ENCODE measurements at places on chromosomes 7 and 10. TPM values are rescaled to one million over a fixed set of nuclear protein-coding genes. Genes with fewer than 3 reads are reported as not detected.

PAPSS2 gene
- 0.70 TPM for total RNA-seq

NKX2-3 gene
- not detected for total RNA-seq

SFRP5 gene
- 14.4 TPM for total RNA-seq

PRTFDC1 gene
- total RNA-seq = 3.1 TPM

ICA1 gene
- total RNA-seq = not detected

DNA sequence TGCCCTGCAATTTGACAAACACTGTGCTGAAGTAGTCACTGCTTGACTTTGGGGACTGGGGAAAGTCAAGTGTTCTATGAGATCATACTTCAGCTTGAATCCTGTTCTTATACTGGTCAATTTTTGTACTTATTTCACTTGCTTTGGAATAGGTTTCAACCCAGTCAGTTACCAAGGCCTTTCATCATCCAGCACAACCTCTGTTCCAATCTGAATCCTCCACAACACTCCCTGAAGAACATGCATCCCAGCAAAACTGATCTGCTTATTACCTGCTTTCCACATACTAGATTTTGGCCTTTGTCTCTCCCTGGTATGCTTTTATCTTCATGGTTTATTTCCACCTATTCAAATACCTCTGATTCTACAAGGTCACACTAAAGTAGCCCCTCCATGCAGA lies 29.5 kb downstream of the DPY19L1 start:
- no peaks in the 10 kb centered on the region for H3K27me3 ChIP-seq
- H3K27ac ChIP-seq = peak overlapping the region; percentile 4
- no peaks in the 10 kb centered on the region for H3K4me1 ChIP-seq
- H3K36me3 ChIP-seq = peaks cover 21% of the 10 kb centered on the region
- DNase-seq = no peak

DNA sequence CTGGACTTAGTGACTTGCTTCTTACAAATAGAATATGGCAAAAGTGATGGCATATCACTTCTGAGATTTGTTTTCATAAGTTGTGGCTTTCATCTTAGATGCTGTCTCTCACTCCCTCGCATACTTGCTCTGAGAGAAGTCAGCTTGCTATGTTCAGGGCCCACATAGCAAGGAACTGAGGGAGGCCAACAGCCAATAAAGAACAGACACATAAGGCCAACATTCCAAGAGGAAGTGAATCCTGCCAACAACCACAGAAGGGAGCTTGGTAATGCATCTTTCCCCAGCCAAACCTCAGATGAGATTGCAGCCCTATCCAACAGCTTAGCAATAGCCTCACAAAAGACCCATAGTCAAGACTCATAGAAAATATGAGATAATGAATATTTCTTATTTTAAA lies 39.2 kb upstream of the DMTF1 start:
- peaks cover 13% of the 10 kb centered on the region for H3K36me3 ChIP-seq
- no peak overlapping the region for H3K27ac ChIP-seq
- no peak overlapping the region for H3K4me3 ChIP-seq
- no peak for DNase-seq
- peaks cover 4% of the 10 kb centered on the region for H3K27me3 ChIP-seq

DNA sequence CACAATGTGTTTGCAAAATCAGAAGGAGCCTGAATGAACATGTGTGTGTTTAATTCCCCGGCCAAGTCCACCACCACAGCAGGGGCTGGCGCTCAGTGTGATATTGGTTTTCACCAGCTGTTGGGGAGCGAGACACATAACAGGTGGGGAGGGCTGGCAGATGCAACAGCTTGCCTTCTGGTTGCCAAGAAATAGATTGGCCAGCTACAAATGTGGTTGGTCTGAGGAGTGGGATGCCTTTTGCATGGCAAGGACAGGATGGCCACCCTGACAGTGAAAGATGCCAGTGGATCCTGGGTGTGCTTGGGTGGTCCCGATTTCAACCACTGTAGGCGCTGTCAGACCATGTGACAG lies 292.5 kb upstream of the FZD8 start:
- no peaks in the 10 kb centered on the region for H3K4me1 ChIP-seq
- no peak overlapping the region for H3K4me3 ChIP-seq
- no peak for DNase-seq
- peaks cover 1% of the 10 kb centered on the region for H3K27me3 ChIP-seq
- H3K36me3 ChIP-seq = no peaks in the 10 kb centered on the region
- no peak overlapping the region for H3K27ac ChIP-seq

- H3K36me3 ChIP-seq = peaks cover 77% of the 10 kb centered on the region
- no peak overlapping the region for H3K4me3 ChIP-seq
- no peaks in the 10 kb centered on the region for H3K27me3 ChIP-seq
- H3K27ac ChIP-seq = no peak overlapping the region
- no peak for DNase-seq
Measured at GRCh38 chr10:133295426-133296320, 13.0 kb downstream of the TUBGCP2 start.

DNA sequence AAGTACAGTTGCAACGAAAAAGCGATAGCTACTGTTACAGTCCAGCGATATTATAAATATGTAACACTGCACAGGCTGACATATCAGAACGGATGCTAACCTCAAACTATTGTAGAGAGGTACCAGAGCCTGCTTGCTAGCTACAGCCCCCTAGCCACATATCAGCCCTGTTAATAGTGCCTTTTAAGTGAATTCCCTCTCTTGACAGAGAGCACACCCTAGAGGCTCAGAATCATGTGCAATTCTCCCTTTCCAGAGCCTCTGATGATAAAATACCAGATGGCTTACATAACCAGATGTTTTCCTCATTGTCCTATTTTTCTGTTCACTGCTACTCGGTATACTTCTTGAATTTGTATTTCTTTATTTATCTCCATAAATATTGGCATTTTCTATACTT lies 960.7 kb upstream of the CELF2 start:
- no peak overlapping the region for H3K4me3 ChIP-seq
- no peaks in the 10 kb centered on the region for H3K4me1 ChIP-seq
- H3K27ac ChIP-seq = no peak overlapping the region

DNA sequence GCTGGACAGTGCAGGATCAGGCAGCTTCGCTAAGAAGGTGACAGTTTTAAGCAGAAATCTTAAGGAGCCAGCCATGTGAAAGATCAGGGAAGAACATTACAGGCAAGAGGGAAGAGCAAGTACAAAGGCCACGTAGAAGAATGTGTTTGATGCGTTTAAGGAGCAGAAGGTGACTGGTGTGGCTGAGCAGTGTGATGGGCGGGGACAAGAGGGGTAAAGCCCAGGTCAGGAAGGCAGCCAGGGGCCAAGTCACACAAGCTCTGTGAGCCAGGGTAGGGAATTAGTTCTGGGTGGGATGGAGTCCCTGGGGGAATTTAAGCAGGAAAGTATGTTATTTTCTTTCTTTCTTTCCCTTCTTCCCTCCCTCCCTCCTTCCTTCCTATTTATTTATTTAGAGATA lies 166.9 kb downstream of the SH3PXD2A start:
- H3K27me3 ChIP-seq = peaks cover 2% of the 10 kb centered on the region
- H3K36me3 ChIP-seq = no peaks in the 10 kb centered on the region
- no peak overlapping the region for H3K4me3 ChIP-seq
- no peak overlapping the region for H3K27ac ChIP-seq
- peaks cover 12% of the 10 kb centered on the region for H3K4me1 ChIP-seq
- no peak for DNase-seq

DNA sequence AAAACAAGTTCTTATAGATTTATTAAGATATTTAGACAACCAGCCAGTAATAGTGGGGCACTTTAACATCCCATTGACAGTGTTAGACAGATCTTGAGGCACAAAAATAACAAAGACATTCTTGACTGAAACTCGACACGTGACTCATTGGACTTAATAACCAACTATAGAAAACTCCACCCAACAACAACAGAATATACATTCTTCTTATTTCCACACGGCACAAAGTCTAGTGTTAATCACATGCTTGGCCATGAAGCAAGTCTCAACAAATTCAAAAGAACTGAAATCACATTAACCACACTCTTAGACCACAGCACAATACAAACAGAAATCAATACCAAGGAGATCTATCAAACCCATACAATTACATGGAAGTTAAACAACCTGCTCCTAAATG lies 138.1 kb downstream of the ARL5B start:
- no peak for DNase-seq
- H3K27ac ChIP-seq = no peak overlapping the region
- H3K4me3 ChIP-seq = no peak overlapping the region
- no peaks in the 10 kb centered on the region for H3K36me3 ChIP-seq

DNA sequence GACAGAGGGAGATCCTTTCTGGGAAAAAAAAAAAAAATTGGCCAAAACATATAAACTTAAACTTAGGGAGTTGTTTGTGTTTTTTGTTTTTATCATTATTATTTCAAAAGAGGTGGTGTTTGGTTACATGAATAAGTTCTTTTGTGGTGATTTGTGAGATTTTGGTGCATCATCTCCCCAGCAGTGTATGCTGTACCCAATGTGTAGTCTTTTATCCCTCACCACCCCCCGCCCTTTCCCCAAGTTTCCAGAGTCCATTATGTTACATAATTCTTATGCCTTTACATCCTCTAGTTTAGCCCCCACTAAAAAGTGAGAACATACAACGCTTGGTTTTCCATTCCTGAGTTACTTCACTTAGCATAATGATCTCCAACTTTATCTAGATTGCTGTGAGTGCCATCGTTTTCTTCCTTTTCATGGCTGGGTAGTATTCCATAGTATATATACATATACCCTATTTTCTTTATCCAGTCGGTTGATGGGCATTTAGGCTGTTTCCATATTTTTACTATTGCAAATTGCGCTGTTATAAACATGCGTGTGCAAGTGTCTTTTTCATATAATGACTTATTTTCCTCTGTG lies 148.1 kb upstream of the ZNF92 start:
- no peaks in the 10 kb centered on the region for H3K4me1 ChIP-seq
- H3K27me3 ChIP-seq = no peaks in the 10 kb centered on the region
- H3K4me3 ChIP-seq = no peak overlapping the region
- no peaks in the 10 kb centered on the region for H3K36me3 ChIP-seq

DNA sequence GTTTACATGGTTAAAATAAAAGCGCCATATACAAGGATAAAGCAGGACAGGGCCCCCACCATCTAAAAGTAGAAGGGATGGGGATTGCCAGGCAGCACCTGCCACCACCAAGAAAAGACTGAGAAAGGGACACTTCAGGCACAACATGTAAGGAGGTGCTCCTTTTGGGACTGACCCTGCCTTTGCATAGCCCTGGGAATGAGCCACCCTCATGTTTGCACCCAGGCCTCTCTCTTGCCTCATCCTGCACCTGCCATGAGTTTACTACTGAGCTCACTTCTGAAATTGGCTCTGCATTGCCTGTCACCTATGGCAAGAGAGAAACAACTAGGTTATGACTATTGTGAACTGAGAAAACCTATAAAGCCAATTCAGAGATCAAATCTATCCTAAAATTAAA lies 489.7 kb downstream of the KCNMA1 start:
- no peak overlapping the region for H3K4me3 ChIP-seq
- no peaks in the 10 kb centered on the region for H3K36me3 ChIP-seq
- H3K27ac ChIP-seq = no peak overlapping the region
- no peaks in the 10 kb centered on the region for H3K4me1 ChIP-seq

DNA sequence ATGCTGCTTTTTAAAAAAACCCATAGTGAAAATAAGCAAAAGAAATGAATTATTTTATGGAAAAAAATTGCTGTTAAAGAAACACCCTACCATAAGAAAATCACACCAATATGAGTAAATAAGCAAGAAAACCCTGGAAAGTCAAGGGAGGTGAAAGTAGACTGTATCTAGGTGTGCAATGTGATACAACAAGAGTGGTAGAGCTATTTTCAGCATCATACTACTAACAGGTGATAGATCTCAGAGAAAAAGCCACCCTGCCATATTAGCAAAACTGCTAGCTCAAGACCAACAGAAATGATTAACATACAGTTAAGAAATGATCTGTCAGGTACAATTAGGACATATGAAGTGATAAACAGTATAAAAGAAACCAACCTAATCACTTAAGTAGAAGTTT lies 54.8 kb downstream of the UBE2H start:
- no peak for DNase-seq
- H3K27ac ChIP-seq = no peak overlapping the region
- no peak overlapping the region for H3K4me3 ChIP-seq
- no peaks in the 10 kb centered on the region for H3K27me3 ChIP-seq
- peaks cover 8% of the 10 kb centered on the region for H3K36me3 ChIP-seq
- H3K4me1 ChIP-seq = peaks cover 17% of the 10 kb centered on the region

DNA sequence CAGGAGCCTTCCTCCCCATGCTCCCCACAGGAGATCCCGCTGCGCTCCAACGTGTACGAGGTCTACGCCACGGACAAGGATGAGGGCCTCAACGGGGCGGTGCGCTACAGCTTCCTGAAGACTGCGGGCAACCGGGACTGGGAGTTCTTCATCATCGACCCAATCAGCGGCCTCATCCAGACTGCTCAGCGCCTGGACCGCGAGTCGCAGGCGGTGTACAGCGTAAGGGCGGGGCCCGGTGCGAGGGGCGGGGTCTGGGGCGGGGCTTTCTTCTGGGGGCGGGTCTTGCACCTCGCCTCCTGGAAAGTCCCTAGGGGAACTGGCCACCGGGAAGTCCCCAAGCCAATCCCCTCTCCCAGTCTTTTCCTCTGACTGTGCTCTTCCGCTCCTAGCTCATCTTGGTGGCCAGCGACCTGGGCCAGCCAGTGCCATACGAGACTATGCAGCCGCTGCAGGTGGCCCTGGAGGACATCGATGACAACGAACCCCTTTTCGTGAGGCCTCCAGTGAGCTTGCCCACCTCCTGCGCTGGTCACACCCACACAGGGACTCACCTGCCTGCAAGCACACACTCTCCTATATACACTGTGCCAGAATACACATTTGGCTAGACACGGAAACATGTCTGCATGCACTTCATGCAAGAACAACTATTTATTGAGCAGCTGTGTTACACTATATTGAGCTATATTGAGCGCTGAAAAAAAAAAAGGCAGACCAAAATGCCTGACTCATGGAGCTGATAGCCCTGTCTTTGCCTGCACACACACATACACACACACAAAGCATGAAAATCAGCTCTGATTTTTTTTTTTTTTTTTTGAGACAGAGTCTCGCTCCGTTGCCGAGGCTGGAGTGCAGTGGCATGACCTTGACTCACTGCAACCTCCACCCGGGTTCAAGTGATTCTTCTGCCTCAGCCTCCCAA lies 32.7 kb upstream of the VSIR start:
- no peaks in the 10 kb centered on the region for H3K27me3 ChIP-seq
- no peaks in the 10 kb centered on the region for H3K36me3 ChIP-seq

DNA sequence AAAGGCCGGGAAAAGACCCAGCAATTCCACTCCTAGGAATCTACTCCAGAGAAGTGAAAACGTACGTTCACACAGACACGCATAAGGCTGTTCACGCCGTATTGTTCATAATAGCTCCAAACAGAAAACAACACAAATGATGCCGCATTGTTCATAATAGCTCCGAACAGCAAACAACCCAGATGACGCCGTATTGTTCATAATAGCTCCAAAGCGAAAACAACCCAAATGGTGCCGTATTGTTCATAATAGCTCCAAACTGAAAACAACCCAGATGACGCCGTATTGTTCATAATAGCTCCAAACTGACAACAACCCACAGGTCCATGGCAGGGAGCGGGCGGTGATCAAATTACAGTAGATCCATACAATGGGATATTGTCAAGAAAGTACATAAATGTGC lies 85.2 kb upstream of the DNAAF5 start:
- no peak for DNase-seq
- no peak overlapping the region for H3K27ac ChIP-seq
- no peaks in the 10 kb centered on the region for H3K36me3 ChIP-seq
- no peaks in the 10 kb centered on the region for H3K27me3 ChIP-seq
- no peak overlapping the region for H3K4me3 ChIP-seq

- no peak for DNase-seq
- no peaks in the 10 kb centered on the region for H3K36me3 ChIP-seq
- H3K4me1 ChIP-seq = no peaks in the 10 kb centered on the region
- peaks cover 1% of the 10 kb centered on the region for H3K27me3 ChIP-seq
- H3K4me3 ChIP-seq = no peak overlapping the region
Measured at GRCh38 chr7:42342381-42342780, 105.4 kb upstream of the GLI3 start.

All from naive thymus-derived CD8-positive, alpha-beta T cell (primary cell).